ENCODE measurements at places on chromosomes 2 and 18.

- no peak for DNase-seq
Observed at GRCh38 chr2:168567836-168568235, 111.8 kb downstream of the CERS6 start.

- DNase-seq, result no peak
Observed at GRCh38 chr18:9478545-9478944, 3.2 kb downstream of the RALBP1 start.

DNA sequence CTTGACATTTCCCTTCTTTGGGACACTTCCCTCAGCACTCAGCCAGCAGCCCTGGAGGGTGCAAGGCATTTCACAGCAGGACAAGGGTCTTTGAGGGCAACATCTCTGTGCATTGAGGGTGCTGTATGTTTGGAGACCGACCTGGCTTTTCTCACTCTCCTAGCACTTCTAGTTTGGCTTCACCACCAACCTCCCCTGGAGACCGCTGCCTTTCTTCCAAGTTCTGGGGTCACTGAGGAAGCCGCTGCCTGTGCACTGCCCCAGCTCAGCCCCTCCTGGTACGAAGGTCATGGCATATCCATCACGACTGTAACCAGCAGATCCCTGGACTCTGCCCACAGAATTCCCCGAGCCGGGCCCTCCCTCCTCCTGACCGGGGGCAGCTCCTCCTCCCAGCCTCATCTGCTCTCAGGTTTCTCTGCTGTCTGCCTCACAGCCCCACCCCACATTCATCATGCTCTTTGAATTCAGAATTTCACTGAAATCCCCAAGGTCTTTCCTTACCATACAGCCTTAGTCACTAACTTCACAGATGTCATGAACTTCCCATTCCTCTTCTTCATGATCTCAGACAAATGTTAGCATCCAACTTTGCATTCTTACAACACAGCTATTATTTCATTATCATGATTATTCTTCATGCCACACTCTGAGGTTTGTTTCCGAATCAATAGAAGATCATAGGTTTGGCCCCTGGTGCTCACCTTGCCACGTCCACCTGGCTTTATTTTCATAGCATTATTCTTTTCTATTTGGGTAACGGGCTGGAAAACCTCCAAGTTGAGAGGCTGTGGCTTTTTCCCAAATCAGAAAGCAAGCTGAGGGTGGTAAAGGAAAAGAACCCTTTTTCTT lies 113.0 kb upstream of the COPS8 start:
- DNase-seq, result no peak

DNA sequence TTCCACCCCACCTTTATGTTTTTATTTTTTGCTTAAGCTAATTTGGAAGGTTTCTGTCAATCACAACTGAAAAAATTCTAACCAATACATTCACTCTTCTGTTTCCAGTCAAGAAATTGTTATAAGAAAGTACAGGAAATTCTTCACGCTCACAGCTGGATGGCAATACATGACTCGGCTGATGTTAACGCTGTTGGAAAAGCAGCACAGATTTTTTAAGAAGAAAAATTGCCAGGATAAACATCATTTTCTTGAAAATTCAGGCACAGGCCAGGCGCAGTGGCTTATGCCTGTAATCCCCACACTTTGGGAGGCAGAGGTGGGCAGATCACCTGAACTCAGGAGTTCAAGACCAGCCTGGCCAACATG lies 46.1 kb downstream of the STPG4 start:
- no peak for DNase-seq

All from right lung (tissue), 10 donors.